ENCODE measurements at places on chromosomes 16 and 17.

GRCh38 chr17:17466511-17466910 is 10.3 kb upstream of the MED9 start:
- DNase-seq, result no peak

DNA sequence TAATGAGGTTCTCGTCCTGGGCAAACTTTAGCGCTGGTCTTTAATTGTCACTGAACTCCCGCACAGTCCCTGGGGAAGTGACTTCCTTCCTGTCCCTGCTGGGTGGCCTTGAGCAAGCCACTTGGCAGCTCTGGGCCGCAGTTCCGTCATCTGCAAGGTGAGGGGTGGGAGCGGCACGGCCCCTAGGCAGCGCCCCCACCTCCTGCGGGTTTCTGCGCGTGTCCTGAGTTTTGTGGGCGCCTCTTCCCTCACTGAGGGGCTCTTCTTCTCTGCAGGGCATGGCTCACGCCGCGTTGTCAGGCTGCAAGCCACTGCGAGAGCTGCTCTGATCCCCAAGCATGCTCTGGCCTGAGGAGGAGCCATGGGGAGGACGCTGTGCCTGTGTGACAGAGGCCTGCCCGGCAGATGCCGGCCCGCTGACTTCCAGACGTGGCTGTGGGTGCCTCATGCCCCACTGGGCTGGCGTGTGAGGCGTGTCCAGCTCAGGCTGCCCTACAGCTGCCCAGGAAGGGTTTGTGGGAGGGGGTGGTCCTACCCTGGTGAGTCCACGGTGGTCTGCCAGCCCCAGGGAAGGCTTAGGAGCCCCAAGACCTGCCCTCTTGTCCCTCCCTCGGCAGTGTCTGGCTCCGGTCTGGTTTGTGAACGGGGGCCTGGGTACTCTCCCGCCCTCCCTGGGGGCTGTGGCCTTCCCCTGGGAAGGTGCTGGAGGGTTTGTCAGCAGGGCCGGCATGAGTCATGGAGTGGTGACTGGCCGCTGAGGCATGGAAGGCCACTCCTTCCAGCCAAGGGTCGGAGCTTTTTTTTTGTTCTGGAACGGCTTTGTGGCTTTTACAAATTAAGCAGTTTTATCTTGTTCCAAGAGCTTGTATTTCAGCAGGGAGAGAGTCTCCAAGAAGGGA is 182.0 kb downstream of the SEC14L1 start:
- no peak for DNase-seq

DNA sequence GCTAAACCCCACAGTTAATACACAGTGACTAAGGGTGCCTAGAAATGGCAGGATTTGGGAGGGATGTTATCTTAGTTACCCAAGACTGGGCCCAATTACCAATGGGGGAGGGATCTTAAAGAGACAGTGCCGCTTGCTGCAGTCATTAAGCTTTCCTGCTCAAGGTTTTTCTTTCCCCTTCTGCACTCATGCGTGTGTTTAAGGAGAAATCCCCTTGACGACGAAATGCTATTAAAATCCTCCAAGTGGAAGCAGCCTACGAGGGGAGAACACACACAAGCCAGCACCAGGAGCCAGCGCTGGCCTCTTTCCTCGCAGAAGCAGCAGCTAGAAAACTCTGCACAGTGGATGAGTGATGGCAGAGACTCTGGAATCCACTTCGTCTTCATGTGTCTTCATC is 22.0 kb downstream of the SALL1 start:
- no peak for DNase-seq

GRCh38 chr17:14630621-14631020 is 329.7 kb downstream of the HS3ST3B1 start:
- DNase-seq, result no peak

GRCh38 chr16:82605863-82606620 is 20.7 kb upstream of the CDH13 start:
- DNase-seq, result no peak

GRCh38 chr17:80625627-80626026 is 81.0 kb downstream of the RPTOR start:
- DNase-seq, result no peak
